ENCODE measurements at places on chromosomes 6 and 20.
A peak's percentile ranks its signal among the peaks of the same experiment; 100 is the strongest.

DNA sequence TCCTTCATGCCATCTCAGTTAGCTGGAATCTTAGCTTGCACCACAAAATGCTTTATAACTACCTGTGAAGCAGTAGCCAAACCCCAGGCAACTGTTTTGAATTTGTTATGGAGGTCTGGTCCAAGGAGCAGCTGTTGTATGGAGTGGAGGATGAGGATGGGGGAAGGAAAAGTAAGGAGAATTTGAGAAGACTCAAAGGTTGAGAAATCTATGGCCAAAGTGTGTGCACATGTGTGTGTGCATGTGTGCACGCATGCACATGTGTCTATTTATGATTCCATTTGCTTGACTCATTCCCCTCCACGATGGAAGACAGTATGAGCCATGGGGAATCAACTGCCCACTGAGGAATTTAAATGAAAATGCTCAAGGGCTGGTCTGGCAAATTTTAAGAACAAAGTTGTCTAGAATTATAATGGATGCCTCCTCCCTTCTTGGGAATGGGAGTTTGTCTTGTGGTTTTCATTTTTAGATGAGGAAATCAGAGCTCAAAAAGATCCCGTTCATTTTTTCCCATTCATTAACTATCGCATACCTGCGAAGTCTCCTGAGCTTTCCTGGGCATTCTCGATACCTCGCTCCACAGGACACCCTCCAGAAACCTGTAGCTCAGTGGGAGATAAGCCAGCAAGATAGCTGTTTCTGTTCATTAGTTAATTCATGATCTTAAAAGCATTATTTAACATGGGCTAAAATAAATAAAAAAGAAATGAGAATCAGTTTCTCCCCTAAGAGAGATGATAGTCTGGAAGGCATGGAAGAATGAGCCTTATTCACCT lies 152.3 kb upstream of the NEDD9 start:
- no peak for DNase-seq

GRCh38 chr6:152160346-152160745 lies 352.9 kb downstream of the ESR1 start:
- DNase-seq, result no peak

- DNase-seq, result no peak
These were observed 54.3 kb upstream of the IYD start for GRCh38 chr6:150314230-150315188.

- DNase-seq, result no peak
These were observed 29.2 kb upstream of the SDCBP2 start for GRCh38 chr20:1357921-1358671.

DNA sequence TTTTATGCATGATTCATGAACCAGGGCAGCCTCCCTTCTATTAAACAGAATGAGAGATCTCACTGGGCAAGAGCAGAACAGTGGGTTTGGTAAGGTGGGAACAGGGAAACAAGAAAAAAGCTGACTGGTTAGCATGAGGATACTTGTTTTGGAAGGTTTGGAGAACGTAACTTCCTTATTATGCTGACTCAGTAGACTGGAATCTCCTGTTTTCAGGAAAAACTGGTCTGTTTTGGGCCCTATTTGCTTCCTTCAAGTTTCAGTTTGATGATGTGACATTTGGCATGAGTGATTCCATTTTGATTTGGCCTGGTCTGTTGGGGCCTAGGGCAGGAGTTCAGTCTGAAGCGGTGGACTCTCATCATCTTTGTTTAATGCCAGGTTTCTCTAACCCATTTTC lies 172.0 kb downstream of the MYLK4 start:
- DNase-seq, result no peak

GRCh38 chr6:52253494-52253893 lies 9.2 kb upstream of the IL17F start:
- DNase-seq, result no peak

DNA sequence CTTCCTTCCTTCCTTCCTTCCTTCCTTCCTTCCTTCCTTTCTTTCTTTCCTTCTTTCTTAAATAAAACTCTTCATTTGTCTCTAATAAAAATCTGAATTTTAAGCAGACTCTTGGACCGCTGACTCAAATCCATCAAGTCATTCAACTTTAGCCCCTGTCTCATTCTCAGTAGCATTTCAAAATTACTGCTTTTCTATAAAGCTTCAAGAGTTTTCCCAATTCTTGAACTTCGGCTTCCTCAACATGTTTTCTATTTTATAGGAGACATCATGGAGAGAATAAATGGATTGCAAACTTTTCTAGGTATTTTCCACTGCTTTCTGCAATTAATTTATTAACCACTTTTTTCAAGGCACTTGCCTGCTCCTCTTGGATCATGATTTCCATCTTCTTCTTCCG lies 497.1 kb upstream of the GJE1 start:
- DNase-seq, result no peak

DNA sequence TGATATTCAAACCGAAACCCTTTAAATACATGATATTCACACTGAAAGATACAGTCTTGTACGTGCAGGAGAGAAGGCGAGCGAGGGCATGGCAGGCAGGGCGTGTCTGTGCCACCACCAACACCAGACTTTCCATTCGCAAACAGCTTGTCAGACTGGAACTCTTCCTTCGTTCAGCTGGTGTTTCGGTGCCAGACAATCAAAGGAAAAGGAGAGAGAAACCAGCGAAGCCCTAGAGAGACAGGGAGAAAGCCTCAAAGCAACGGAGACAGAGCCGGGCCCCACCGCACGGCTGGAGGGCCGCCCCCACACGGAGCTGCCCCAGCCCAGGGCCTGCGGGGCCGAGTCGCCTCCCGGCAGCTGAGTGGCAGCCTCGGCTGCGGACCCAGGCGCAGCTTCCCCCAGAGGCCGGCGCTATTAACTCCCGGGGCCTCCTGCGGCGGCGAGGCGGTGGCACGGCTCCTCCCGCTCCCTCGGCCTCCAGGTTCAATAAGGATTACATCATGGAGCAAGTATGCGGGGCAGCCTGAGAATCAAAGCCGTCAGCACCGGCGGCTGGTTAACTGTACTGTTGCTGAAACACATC lies 32.1 kb upstream of the NR2E1 start:
- peak; percentile 70 for DNase-seq

DNA sequence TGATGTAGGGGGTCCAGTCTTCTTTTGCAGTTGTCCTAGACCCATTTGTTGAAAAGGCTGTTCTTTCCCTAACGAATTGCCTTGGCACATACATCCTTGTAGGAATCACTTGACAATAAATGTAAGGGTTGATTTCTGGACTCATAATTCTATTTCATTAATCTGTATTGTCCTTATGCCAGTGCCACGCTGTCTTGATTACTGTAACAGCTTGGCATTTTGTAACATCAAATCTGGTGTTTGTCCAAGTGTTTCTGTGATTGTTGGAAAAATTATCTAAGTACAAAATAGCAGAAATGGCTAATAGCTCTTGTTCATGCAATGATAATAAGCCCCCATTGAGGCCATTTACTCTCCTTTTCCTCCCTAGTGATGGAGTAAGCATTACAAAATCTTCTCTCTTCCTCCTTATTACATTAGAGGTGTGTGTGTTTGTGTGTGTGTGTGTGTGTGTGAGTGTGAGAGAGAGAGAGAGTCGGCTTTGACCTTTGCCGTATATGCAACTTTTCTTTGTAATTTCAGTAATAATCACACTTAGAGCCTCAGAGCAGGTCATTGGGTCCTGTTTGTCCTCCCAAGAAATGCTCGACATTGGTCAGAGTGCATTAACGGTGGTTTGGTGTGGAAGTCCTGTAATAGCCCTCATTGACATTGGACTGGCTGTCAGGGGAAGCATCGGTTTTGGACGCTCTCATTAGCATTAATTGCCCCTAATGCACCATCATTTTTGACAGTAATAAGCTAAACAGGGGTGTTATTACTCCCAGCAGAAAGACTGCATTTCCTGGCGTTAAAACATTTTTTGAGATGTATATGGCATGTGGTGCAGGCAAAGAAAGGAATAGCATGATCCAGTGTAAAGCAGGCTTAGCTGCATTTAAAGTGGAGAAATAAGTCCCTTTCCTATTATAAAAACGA lies 40.7 kb upstream of the MROH8 start:
- no peak for DNase-seq

DNA sequence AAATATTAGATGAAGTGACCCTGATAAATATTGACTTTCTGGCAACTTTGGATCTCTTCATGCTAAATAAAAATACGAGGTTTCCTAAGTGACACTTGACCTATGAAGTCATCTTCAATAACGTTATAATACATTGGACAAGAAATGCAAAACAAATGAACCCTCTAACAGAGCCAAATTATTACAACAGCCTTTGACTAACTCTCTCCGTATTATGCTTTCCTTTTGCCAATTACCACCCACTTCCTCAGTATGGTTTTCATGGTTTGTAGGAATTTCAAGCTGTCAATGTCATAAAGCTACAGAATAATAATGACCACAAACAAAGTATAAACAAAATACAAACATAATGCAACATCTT lies 210.5 kb downstream of the MOXD1 start:
- no peak for DNase-seq

DNA sequence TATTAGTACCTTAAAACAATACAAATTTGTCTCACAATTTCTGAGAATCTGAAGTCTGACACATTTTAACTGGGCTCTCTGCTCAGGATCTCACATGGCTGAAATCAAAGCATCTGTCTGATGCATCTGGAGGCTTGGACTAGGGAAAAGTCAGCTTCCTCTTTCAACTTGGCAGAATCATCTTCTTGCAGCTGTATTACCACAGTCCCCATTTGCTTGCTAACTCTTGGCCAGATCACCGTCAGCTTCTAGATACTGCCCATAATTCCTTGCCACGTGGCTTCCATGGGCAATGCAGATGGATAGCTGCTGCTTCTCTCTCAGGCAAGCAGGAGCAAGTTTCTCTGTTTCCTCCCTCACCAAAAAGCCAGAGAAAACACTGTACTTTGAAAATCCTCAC lies 1106.4 kb upstream of the CITED2 start:
- no peak for DNase-seq

- DNase-seq, result no peak
These were observed 16.4 kb upstream of the MCUR1 start for GRCh38 chr6:13830803-13831202.

- no peak for DNase-seq
These were observed 55.0 kb downstream of the SAMD5 start for GRCh38 chr6:147563472-147563871.

DNA sequence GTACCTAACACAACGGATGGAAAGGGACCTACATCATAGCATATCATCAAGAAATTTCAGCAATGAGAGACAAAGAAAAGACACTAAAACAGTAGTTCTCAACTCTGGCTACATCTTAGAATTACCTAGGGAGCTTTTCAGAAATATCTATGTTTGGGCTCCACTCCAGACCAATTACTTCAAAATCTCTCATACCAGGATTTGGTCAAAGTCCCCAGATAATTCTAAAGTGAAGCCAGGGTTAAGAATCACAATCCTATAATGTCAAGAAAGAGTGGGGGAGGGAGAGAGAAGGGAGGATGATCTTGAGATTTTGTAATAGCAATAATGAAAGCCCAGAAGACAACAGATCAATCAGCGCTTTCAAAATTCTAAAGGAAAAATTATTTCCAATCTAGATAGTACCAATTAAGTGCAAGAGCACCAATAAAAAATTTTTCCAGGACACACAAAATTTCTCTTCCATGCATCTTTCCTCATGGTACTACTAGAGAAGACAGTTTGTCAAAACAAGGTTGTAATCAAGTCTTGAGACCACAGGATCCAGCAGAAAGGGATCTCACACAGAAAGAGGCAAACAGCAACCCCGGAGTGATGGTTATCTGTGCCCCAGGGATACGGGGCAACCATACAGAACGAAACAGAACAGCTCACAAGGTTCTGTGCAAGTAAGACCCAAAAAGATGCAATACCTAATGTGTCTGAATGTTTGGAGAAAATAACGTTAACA lies 152.9 kb upstream of the DST start:
- no peak for DNase-seq

- no peak for DNase-seq
These were observed 1100.0 kb downstream of the GRIK2 start for GRCh38 chr6:102493485-102493884.

DNA sequence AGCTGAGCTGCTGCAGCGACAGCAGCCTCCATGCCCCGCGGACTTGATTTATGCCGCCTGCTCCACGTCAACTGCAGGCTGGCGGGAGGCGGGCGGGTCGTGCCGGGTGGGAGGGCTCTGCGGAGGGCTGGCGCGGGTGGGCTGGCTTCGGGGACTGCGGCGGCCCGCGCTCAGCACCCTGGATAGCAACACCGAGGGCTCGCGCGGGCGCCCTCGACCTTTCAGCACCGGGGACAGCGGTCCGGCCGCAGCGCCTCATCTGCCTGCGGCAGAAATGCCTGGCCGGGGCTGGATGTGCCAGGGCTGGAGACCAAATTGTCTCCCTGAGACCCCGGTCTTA lies 792 bp downstream of the SNAP25 start:
- peak; percentile 42 for DNase-seq

DNA sequence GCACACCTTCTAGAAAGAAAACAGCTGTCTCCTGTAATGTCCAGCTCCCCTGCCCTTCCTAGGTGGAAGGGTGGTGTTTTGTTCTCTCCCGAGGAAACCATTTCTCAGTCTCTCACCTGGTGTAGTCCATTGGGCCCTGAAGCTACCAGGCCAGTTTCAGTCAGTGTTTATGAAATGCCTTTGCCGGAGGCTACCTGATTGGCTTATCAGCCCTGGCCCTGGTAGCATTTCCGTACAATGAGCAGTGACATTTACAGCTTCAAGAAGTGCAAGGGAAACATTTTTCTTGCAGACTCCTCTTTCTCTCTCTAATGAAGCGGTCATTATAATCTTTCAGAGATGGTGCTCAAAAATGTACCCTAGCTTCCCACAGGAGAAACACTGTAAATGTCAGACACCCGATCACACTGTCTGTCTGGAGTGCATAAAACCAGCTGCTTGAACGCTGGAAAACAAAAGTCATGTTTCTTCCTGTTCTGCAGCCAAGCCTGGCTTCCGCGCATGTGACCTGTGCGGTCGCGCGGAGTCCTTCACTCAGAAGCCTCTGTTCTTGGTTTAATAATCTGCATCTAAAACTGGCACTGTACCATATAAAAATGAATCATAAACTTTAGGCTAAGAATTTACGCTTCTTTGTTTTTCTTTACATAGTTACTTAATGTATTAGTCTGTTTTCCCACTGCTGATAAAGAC lies 28.4 kb upstream of the SAYSD1 start:
- no peak for DNase-seq

DNA sequence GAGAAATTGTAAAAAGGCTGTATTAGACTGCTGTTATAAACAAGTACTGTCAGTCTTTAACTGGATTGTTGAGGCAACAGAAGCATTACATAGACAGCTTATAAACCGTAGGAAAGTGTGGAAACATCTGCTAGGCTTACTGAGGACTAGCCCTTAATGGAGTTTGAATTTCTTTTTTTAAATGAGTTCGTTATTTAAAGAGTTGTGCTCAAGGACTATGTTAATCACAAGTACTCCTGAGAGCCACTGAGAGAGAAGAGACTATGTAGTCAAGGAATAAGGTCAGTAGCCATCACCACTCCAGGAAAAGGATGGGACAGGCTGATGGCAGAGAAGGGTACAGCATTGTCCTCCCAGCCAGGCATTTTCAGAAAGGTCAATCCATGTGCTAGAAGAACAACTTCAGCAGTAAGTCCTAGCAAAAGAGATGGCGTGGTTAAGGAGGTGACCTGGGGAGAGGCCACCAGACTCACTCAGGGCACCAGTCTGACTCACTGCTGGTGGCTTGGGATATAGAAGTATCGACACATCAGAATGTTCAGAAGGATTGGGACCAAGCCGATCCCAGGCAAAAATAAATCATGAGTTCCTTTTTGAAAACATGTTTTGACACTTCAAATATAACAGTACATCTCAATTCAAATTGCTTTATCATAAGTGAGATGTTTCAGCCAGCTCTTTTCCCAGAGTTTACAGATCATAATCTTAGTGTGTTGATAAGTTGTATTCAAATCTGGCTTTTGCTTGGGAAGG lies 6.4 kb downstream of the RPS12 start:
- DNase-seq, result no peak

- DNase-seq, result no peak
These were observed 74.9 kb downstream of the ADTRP start for GRCh38 chr6:11703725-11704124.
